ENCODE measurements at places on chromosomes 12 and 14. TPM values are rescaled to one million over a fixed set of nuclear protein-coding genes. Genes with fewer than 3 reads are reported as not detected.

- no peaks in the 10 kb centered on the region for H3K36me3 ChIP-seq
- peak overlapping the region; percentile 34 for H3K27ac ChIP-seq
- H3K27me3 ChIP-seq: no peaks in the 10 kb centered on the region
- H3K4me1 ChIP-seq: peaks cover 21% of the 10 kb centered on the region
These were observed 32.1 kb upstream of the GSG1 start for GRCh38 chr12:13135371-13136178.

Gene LRFN5
- 1.6 TPM for total RNA-seq

- DNase-seq: peak; percentile 89
- H3K27ac ChIP-seq: peak overlapping the region; percentile 78
- no peaks in the 10 kb centered on the region for H3K27me3 ChIP-seq
These were observed 319.4 kb downstream of the KCNC2 start for GRCh38 chr12:74890237-74890599.

Gene FSCB
- not detected for total RNA-seq

Gene RBMS2
- 88.3 TPM for total RNA-seq

DNA sequence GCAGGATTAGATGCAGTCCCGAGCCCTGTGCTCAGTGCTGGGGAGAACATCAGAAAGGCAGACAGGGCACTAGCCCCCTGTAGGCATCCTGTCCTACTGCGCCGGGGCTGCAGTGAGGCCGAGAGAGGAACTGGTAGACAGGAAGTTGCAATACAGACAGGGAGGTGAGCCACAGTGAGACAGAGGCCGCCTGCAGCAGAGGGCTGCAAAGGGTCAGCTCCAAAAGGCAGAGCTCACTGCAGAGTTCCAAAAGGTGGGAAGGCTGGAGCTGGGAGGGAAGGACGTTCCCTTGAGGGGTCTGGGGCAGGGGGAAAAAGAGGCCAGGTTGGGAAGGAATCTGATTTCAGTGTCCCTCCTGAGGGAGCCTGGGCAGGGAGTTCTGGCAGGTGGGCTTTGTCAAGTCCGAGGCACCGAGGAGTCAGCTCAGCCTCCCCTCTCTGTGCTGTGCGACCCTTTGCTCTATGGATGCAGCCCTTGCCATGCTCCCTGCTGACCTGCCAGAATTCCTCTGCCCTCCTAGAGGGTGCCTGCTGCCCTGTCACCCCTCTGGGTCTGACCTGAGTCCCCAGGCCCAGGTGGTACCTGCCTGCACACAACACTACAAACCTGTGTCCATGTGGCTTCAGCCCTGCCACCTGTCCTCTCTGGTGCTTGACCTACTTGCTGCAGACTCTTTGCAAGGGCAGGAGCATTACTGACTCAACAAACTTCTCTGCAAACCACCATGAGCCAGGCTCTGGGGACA, 63.5 kb downstream of the PRMT8 start:
- H3K4me3 ChIP-seq: no peak overlapping the region
- no peaks in the 10 kb centered on the region for H3K36me3 ChIP-seq
- H3K4me1 ChIP-seq: no peaks in the 10 kb centered on the region
- DNase-seq: no peak
- H3K27ac ChIP-seq: no peak overlapping the region

Gene BDKRB1
- total RNA-seq: 0.20 TPM

- H3K4me1 ChIP-seq: no peaks in the 10 kb centered on the region
- no peak overlapping the region for H3K4me3 ChIP-seq
- no peak for DNase-seq
These were observed 5.5 kb upstream of the CELA1 start for GRCh38 chr12:51351913-51352532.

- DNase-seq: no peak
- no peak overlapping the region for H3K4me3 ChIP-seq
- H3K27me3 ChIP-seq: no peaks in the 10 kb centered on the region
- no peak overlapping the region for H3K27ac ChIP-seq
- no peaks in the 10 kb centered on the region for H3K36me3 ChIP-seq
These were observed 4.5 kb downstream of the TCTN2 start for GRCh38 chr12:123675436-123675835.

DNA sequence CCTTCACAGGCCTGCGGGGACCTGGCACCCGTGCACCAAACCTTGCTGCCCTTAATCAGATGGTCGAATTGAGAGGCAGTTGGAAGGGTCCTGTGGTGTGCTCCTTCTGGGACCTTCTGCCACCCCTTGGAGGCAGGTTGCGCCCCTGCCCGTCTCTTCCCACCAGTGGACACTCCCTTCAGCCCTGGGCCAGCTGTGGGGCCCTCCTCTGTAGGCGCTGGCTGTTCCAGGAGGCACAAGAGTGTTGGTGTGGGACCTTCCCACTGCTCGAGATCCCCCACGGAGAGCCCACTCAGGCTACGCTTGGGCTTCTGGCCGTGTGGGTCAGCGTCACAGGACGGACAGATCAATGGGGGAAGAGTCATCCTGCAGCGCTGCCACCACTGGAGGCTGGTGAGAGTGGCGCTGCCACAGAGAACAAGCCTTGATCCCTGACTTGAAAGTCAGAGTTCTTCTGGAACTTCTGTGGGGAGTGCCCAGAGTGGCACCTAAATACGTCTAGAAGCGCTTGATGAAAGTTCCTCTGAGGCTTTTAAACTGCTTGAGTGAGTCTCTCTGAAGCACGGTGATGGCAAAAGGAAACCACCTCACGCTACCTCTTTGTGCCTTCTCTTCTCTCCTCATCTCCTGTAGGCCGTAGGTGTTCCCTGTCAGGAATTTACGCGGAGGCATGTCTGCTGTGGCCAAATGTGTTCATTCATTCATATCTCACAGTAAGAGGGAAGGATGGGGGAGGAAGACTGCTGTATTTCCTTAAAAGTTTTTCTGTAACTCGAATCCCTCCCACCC, 48.3 kb downstream of the TRAF3 start:
- no peaks in the 10 kb centered on the region for H3K27me3 ChIP-seq
- H3K27ac ChIP-seq: peak overlapping the region; percentile 19
- peaks cover 13% of the 10 kb centered on the region for H3K4me1 ChIP-seq
- no peak overlapping the region for H3K4me3 ChIP-seq

DNA sequence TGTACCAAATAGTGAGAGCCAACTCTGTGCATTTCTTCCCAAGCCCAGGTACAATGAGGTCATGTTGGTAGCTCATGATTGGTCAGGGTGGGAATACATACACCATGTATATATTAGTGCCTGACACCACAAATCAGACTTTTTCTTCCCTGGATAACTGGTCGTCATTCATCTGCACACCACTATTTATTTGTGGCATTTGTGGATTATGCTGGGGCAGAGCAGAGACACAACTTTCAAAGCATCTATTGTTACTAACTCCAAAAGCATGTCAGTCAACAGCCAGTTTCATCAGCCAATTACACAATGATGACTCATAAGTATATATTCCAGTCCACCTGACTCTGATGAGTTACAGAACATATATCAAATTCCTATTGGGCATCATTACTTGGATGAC, 181.7 kb downstream of the ADAMTS20 start:
- peak; percentile 59 for DNase-seq
- no peak overlapping the region for H3K27ac ChIP-seq
- no peaks in the 10 kb centered on the region for H3K4me1 ChIP-seq
- H3K27me3 ChIP-seq: no peaks in the 10 kb centered on the region

Gene TMEM263
- total RNA-seq: 174 TPM

- H3K27ac ChIP-seq: no peak overlapping the region
- DNase-seq: no peak
- peaks cover 2% of the 10 kb centered on the region for H3K36me3 ChIP-seq
- no peak overlapping the region for H3K4me3 ChIP-seq
- no peaks in the 10 kb centered on the region for H3K27me3 ChIP-seq
- no peaks in the 10 kb centered on the region for H3K4me1 ChIP-seq
These were observed 9.1 kb downstream of the CAMKK2 start for GRCh38 chr12:121287267-121287954.

GRCh38 chr12:58564721-58565120, 355.6 kb downstream of the LRIG3 start:
- no peaks in the 10 kb centered on the region for H3K27me3 ChIP-seq
- no peaks in the 10 kb centered on the region for H3K36me3 ChIP-seq
- no peak overlapping the region for H3K27ac ChIP-seq
- DNase-seq: peak; percentile 41
- no peak overlapping the region for H3K4me3 ChIP-seq

DNA sequence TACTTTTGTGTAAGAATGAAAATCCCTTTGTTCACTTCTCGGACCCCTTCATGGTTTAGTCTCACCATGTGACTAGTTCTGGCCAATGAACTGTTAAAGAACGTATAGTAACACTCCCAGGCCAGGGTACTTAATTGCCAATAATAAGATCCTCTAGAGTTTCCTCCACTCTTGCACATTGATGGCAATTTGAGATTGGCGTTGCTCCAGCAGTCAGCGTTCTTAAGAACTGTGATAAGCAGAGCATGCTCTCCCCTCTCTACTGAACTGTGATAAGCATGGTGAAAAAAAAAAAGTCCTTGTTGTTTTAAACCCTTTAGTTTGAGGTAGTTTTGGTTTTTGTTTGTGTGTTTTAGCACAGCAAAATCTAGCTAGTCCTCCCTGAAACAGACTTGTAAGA, 854.5 kb downstream of the SLC6A15 start:
- H3K27me3 ChIP-seq: no peaks in the 10 kb centered on the region
- H3K4me1 ChIP-seq: no peaks in the 10 kb centered on the region
- no peak overlapping the region for H3K27ac ChIP-seq
- H3K4me3 ChIP-seq: no peak overlapping the region
- H3K36me3 ChIP-seq: no peaks in the 10 kb centered on the region

Gene MAP3K12
- total RNA-seq: 13.1 TPM

- peaks cover 8% of the 10 kb centered on the region for H3K4me1 ChIP-seq
- no peak overlapping the region for H3K4me3 ChIP-seq
- H3K36me3 ChIP-seq: no peaks in the 10 kb centered on the region
- DNase-seq: no peak
- peak overlapping the region; percentile 17 for H3K27ac ChIP-seq
These were observed 251.5 kb downstream of the PAWR start for GRCh38 chr12:79439175-79439825.

DNA sequence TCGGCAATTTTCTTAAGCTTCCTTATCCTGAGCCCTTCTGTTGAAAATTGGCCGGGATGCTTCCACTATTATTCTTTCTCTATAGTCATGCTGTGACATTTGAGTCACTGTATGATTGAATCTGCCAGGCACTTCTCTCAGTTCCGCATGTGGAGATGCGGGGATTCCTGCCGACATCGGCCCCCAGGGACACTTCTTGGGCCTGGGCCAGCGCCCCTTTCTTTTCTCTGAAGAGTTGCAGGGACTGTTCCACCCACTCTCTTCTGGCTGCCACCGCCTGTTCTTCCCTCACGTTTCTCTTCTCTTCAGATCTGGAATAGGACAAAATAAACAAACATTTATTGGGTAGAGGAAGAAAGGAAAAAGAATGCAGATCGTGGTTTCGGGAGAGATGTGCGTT, 310.1 kb downstream of the ETNK1 start:
- no peaks in the 10 kb centered on the region for H3K27me3 ChIP-seq
- DNase-seq: no peak
- no peaks in the 10 kb centered on the region for H3K36me3 ChIP-seq

Gene KRT6A
- total RNA-seq: 0.95 TPM

All from astrocyte (in vitro differentiated cells and primary cell).